ENCODE measurements at places on chromosomes 4 and X.
A peak's percentile ranks its signal among the peaks of the same experiment; 100 is the strongest.

- no peak for DNase-seq
Observed at GRCh38 chr4:20203508-20203907, 48.2 kb upstream of the SLIT2 start.

- DNase-seq, result no peak
Observed at GRCh38 chrX:121052122-121052521, 4.7 kb downstream of the GLUD2 start.

DNA sequence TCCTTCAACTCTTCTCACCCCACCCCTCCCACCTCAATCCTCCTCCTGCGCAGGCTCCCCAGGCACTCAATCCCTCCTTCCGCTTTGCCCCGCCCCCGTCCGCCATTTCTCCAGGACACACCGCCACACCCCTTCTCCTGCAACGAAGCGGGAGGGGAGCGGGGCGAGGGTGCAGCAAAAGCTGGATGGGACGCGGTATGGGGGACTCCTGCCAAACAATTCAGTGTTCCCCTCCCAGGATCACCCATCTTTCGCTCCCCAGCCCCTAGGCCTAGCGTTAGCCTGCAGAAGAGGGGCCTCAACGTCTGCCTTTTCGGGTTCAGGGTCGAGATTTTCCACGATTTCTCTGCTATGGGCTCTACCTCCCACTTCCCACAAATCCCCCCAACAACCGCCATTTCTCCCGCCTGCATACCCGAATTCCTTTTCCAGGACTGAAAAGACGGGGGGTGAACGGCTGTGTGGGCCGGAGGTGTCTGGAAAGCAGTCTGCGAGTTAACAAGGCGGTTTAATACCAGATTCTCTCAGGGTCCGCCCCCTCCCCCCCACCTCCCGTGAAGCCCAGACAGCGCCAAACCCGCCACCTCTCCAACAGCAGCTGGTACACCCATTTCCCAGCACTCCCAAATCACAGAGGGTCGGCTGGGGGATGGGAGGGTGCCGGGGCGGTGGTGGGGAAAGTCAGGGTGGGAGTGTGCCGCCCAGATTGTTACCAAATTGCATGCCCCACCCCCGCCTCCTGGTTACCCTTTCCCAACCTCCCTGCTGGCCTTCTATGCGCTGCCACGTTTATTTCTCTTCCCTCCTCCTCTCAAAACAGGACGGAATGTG, 774 bp downstream of the ARMCX2 start:
- DNase-seq, result no peak

DNA sequence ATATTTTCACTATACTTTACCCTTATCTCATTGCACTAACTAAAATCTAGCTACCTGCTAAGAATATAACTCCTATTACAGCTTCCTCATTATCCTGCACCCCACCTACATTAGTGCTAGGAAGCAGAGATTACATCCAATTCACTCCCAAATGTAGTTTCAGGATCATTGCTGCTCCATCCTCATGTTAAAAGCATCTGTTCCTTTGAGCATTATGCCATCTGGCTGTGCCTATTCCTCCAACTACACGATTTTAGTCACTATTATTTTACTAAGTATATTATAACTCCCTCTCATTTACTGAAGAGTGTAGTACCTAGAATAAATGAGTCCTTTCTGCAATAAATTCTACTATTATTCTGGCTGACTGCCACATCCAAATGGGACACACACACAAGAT, 1586.9 kb downstream of the TECRL start:
- no peak for DNase-seq

GRCh38 chr4:126834854-126835253, 797.9 kb upstream of the INTU start:
- DNase-seq, result no peak

DNA sequence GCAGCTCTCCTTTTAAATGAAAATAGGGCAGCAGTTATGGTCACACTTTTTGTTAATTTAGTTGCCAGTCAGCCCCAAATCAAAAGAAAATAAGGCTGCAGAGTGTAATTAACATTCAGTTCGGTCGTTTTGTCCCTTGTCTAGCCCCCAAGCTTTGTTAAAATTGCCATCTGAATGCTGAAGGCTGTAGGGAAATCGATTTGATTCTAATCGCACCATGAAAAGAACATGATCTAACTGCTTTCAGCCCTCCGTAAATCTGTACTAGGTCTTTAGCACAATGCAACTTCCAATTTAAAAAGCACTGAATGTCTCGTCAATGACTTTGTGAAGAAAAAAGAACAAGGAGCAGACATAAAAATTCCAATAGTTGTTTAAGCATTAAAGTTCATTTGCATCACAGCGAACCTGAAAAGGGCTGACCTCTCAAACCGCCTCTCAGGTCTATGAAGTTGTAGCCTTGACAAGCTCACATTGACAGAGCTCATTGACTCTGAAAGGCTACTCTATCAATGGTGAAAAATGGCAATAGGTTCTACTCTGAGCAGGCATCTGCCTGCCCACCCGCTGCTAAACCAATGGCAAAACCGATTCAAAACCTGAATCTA, 48.9 kb downstream of the CHIC2 start:
- no peak for DNase-seq

DNA sequence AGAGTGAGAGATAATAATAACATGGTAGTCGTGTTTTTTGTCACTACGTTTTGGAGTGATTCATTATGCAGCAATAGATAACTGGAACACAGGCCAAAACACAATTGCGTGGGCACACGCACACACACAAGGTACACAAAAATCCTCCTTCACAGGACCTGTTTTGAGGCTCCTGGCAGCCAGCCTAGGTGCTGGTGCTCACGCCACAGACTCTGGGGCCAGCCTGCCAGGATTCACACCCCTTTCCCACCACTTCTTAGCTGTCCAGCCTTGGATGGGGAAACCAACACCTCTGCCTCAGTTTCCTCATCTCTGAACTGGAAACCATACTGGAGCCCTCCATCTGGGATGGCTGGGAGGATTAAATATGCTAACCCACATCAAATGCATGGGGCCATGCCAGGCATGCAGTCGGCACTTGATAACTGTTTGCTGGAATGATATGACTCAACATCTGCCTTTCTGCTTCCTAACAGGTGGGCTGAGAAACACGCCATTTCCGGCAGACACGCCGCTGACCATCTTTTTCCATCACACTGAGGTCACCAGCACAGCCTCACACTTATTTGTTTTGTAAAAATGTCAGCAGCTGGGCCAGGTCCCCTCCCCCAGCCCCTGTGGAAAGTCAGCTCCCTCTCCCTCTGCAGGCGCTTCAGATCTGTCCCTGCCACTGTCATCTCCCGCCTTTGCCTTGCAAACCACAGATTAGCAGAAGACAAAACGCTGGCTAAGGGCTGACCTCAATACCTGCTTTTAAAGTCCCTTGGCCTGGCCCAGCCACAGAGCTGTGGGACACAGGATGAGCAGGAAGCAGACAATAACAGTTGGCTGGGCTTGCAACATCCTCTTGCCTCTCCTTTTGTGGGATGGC, 237.5 kb downstream of the BCOR start:
- no peak for DNase-seq

- no peak for DNase-seq
Observed at GRCh38 chr4:69970071-69970470, 4.5 kb upstream of the CSN2 start.

GRCh38 chrX:45747905-45748304, 547.2 kb upstream of the DIPK2B start:
- DNase-seq, result no peak

DNA sequence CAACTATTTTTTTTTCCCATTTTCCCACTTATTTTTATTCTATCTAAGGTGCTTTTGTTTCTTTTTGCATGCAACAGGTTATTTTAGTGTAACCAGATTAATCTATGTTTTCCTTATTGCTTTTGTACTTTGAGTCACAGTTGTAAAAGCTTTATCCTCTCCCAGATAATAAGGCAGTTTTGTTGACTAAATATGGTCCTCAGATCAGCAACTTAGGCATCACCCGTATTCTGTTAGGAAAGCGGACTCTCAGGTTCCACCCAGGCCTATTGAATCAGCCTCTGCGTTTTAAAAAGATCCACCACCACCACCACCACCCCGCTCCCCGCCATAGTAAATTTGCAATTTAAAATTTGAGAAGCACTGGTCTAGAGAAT, 58.6 kb upstream of the USP9X start:
- DNase-seq, result no peak

- DNase-seq, result no peak
Observed at GRCh38 chr4:23006756-23007155, 314.0 kb downstream of the GBA3 start.

GRCh38 chrX:2488621-2489285, 12.0 kb downstream of the DHRSX start:
- peak; percentile 73 for DNase-seq

DNA sequence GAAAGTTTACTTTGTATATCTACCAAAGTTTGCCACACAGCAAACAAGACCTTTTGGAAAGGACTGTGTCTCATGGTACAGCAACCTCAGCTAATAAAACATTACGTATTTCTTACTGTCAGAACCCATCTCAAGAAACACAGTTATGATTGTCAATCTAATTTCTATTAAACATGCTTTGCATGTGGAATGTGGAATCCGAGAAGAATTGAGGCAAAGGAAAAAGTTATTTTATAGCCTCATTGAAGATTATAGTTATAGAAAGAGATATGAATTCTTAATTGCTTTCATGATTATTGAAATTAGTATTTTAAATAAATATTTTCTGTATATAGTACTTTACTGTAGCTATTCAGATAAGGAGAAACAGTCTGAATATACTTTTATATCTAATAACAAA, 5.4 kb downstream of the PCDH7 start:
- DNase-seq, result no peak

DNA sequence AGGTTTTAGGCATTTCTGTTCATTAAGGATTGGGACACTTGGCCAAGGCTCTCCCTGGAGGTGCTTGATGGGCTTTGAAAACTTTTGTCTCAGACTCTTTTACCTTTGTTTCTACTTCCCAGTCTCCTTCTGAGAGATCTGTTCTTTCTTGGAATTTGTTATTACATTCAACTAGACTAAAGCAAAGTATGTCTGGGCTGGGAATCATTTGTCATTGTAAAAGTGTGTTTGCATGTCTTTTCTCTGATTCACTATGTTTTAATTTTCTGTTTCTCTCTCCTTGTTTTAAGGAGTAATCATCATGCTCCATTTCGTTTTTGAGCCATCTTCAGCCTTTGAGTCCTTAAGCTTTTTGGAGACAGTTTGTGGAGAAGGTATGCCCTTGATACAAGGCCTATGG, 12.2 kb upstream of the PGRMC2 start:
- no peak for DNase-seq
